ENCODE measurements at places on chromosomes 1 and 21.

DNA sequence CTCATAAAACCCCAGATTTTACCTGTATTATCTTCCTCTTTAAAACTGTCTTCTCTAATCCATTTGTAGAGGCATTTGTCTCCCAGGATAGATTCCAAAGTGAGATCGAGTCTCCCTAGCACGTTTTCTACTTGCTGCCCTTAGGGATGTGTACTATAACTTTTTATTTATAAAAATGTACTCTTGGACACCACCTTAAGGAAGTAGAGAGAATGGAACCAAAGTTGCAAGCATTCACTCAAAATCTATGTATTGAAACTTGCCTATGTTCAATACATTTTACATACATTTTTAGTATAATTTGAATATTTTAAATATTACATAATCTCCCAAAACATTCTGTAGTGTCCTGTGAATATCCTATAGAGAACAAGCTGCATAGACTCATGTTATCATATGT is 842 bp upstream of the SPRR2A start:
- DNase-seq: no peak

DNA sequence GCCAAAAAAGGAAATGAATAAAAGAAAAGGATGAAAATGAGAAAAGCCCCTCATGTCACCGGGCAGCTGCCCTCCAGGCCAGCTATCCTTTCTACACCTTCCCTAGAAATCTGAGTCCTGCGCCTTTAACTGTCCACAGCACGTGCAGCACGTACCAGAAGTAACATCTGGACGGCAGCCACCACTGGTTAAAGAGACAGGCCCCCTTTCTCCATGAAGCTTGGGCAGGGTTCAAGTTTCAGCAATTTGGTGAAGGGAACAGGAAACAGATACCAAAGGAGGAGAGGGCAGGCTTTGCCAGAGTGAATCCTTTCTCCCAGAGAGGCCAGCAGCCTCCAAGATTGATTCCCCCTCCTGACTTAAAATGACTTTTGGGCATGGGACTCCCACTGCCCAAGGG is 3.6 kb upstream of the KIAA2013 start:
- no peak for DNase-seq

DNA sequence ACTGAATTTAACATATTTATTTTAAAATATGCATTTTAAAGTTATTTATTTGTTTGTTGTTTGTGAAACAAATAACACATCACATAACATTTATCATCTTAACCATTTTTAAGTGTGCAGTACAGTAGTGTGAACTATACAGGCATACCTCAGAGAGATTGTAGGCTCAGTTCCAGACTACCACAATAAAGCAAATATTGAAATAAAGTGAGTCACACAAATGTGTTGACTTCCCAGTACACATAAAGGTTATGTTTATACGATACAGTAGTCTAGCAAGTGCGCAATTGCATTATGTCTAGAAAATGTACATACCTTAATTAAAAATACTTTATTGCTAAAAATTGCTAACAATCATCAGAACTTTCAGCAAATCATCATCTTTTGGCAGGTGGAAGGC is 739.4 kb upstream of the ADGRL4 start:
- DNase-seq: peak; percentile 73

GRCh38 chr1:206725109-206725963 is 40.6 kb downstream of the MAPKAPK2 start:
- DNase-seq: no peak

GRCh38 chr1:215731699-215732098 is 164.6 kb downstream of the KCTD3 start:
- DNase-seq: no peak

- no peak for DNase-seq
Measured at GRCh38 chr21:39316729-39317128, 3.3 kb upstream of the BRWD1 start.

DNA sequence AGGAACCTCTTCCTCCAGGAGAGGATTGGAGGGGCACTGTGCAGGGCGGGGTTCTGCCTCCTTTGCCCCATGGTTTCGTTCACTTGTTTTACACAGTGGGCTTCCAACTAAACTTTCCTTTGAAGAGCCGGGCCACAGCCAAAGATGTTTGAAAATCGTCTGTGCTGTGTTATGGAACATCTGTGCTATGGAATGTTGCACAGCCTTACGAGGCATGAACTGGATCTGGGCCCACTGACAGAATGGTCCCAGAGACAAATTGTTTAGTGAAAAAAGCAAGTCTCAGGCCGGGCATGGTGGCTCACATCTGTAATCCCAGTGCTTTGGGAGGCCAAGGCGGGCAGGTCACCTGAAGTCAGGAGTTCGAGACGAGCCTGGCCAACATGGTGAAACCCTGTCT is 12.6 kb upstream of the MEF2D start:
- DNase-seq: no peak

GRCh38 chr1:227920896-227921295 is 26.8 kb downstream of the WNT9A start:
- no peak for DNase-seq

DNA sequence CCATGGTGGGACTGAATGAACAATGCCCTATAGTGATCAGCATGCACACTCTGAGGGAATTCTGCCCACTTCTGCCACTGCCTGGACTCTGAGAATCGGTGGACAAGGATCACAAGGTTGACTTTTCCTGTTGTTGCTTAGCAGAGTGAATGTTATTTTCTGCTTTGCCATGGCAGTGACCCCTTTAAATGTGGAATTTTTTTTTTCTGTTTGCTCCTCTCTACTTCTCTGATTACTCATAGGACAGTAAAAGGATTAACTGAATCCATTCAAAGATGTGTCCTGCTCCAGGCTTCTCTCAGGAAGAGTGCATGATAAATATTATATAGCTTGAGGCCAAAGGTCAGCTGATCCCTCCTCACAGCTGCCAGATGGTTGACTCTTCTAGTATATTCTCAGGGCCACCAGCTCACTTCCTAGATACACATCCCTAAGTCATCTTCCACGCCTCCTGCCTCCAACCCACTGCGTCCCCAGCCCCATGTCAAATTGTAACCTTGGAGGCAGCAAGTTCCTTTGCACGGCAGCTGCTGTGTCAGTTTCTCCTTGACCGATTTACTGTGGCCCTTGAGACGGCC is 74.0 kb upstream of the RALGPS2 start:
- peak; percentile 45 for DNase-seq

DNA sequence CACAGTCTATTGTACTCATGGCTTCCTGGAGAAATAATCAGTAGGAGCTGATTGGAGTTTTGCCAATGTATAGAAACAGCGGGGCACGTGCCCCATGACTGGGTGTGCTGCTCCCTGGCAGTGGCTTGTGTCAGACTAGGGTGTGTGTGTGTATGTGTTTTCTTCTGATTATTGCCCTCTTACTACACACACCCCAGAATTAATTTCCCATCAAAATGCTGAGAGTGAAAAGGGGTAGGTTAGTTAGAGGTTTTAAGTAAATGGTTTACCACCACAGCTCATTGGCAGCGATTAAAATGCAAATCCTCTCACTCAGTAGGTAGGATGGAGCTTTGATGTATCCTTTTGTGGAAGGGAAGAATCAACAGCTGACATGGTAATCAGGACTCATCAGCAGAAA is 29.9 kb downstream of the HHAT start:
- DNase-seq: no peak

DNA sequence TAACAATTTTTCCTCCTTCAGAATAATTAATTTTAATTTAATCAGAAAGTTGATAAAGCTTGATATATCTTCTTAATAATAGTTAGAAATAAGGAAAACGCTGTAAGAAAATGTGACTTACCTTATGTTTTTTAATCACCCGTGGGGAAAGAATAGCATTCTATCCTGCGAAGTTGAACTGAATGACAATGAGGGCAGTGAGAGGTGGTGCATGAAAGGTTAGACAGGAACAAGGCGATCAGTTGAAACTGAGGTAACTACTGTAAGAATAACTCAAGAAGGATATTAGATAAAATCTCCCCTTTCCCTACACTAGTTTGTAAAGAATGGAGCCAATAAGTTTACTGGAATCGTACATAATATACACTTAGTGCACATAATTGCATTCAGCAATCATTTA is 655.0 kb upstream of the NCAM2 start:
- no peak for DNase-seq

- DNase-seq: no peak
Measured at GRCh38 chr1:66402194-66402593, 131.8 kb upstream of the SGIP1 start.

DNA sequence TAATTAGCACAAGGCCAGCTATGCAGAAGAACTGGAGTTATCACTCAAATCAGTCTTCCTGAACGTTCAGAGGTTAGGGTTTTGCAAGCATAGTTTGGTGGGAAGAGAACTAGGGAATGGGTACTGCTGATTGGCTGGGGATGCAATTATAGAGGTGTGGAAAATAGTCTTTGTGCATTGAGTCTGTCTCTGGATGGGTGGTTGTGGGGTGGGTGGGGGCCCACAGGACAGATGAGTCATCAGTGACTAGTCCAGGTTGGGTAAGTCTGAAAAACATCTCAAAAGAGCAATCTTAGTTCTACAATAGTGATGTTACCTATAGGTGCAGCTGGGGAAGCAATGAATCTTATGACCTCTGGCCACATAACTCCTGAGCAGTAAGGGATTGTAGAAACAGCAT is 89.7 kb upstream of the HMCN1 start:
- DNase-seq: no peak

All from PC-9 (cell line).